SW480 (cell line): ENCODE measurements at places on chromosomes 1 and 21.

GRCh38 chr1:55833529-55834091 lies 618.4 kb upstream of the USP24 start:
- DNase-seq = no peak

GRCh38 chr1:89703469-89703868 lies 70.5 kb downstream of the LRRC8C start:
- no peak for DNase-seq

DNA sequence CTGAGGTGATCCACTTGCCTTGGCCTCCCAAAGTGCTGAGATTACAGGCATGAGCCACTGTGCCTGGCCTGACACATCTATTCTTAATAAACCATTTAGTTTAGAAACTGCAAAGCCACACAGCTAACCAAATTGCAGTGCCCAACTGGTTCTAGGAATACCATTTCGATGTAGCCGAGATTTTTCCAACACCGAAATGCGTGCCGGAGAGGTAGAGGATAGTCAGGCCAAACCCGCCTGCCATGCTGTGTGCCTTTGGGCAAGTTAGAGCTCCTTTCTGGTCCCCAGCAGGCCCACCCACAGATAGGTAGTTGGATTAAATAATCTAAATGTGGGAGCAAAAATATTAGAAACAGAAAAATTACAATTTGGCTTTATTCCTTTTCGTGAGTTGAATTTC lies 254.4 kb downstream of the FOXD2 start:
- DNase-seq = no peak

GRCh38 chr1:34319218-34319617 lies 142.5 kb downstream of the C1orf94 start:
- no peak for DNase-seq

DNA sequence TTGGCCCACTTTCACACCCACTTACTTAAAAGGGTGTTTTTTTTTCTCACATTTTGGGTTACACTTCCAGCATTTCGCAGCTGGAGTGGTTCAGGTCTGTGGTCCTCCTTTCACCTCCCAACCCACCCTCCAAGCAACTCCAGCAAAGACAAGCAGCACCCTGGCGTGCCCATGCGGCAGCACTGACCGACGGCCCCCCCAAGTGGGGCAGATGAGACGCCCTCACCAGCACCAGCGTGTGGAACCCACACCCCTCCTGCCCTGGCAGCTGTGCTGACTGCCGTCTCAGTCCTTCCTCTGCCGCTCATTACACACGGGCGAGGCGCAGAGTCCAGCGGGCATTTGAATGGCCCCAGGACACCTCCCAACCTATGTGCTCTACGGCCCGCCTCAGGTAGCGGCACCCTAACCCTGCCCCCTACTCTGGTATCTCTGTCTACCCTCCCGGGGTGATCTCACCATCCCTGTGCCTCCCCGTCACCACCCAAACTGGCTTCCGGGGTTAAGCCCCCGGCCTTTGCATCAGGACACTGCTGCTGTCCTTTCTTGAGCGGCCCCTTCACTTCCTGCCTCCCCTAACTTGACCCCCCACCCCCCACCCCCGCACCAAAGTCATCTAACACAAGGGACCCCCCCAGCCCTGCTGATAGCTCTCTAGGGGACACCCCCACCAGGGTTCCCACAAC lies 10.9 kb downstream of the LSS start:
- DNase-seq = no peak

DNA sequence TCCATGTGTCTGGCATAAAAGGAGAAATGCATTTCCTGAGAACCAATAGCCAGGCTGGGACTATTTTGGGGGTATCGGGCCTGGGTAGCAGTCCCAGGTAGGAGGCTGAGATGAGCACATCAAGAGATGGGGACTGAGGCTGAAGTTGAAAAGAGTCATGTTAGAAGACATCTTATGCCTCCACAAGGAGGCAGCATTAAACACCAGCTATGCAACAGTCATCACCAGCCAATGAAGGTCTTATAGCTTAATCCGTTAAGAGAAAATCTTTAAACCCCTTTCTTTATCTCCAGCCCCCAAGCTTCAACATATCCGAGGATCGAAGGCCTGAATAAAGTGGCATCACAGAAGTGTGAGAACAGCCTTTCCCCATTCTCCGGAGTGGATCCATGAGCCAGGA lies 640.7 kb upstream of the PTBP2 start:
- no peak for DNase-seq

GRCh38 chr21:44895859-44896258 lies 22.4 kb upstream of the PTTG1IP start:
- DNase-seq = no peak

- DNase-seq = no peak
These were observed 7.0 kb downstream of the HSPG2 start for GRCh38 chr1:21930080-21930571.

DNA sequence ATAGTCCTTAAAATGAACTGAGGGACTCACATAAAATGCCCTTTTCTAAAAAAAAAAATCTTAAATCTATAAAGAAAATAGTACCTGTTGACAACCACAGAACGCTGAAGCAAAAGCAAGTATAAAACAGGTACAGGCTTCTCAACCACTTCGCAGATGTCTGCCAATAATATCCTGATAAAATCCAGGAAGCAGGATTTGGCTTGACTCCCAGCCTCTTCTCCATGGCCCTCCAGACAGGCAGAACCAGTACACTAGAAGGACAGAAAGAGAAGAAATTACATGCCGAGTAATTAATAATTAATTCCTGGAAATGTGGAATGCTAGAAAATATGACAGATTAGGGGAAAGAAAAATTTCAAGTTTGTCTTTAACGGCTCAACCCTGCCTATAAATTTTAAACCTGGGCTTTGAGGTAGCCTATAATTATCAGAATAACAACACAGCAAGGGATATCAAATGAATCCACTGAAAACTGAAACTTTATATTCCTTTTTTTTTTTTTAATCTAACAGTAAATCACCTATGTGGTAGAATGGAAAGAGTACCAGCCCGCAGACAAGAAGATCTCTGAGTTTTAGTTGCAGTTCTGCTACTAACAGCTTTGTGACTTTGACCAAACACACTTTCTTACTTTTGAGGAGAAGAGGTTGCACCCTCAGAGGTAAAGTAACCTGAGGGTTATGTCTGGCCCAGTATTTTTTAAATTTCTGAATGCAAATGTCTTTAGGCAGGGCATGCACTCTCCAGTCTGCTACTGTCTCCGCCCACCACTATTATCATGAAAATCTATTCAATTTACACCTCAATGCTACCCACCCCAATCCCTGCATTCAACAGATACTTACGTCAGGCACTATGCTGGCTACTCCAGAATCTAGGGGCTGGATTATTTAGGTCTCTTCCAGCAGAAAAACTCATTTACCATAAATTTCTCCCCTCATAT lies 2.7 kb downstream of the KIAA0319L start:
- DNase-seq = no peak

- no peak for DNase-seq
These were observed 102.1 kb downstream of the JAK1 start for GRCh38 chr1:64864018-64864940.

DNA sequence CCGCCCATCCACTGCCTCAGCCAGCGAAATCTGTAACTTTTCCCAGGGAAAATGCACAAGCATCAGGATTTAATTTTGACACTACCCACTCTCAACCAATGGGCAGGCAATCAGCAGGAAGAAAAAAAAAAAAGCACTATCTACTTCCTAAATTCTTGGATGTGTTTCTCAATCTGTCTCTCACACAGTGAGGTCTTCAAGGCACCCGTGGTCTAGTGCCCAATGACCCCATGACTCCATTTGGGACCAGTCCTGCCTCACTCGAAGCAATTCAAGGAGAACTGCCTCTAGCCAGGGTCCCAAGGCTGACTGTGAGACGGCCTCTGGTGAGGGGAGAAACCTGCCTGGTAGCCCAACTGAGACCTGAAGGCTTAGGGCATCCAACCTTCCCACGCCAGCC lies 35.9 kb downstream of the CSF1 start:
- DNase-seq = no peak

DNA sequence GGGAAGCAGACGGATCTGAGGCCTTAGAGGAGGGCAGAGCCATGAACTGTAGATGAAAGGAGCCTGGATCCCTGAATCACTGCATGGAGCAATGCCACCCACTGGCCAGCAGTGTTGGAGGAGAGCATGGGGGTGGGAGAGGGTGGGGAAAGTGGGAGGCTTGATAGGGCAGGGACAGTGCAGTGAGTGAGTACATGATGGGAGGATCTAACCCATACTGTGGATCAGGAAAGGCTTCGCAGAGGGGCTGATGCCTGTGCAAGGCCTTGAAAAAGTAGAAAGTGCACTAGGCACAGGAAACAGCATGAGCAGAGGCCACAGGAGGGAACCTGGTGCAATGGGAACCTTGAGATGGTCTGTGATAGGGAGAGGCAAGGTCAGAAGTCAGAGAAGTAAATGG lies 391.9 kb downstream of the PTPRU start:
- no peak for DNase-seq

- no peak for DNase-seq
These were observed 48.0 kb upstream of the COG2 start for GRCh38 chr1:230594214-230594773.

DNA sequence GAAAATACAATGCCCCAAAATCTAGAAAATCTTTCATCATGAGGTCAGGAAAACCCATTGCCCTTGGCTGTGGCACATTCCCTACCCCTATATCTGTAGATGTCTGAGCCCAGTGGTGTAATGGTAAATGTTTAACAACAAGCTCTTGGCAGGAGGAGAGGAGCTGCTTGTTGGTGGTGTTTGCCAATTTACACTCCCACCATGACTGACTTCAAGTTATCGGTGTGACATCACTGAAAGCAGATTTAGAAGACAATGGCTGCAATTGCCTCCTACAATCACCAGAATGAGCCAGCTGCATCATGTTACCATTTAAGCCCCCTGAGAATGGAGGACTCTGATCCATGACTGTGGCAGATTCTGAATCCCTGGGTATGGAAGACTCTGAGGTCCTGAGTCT lies 70.9 kb downstream of the SDC3 start:
- no peak for DNase-seq

DNA sequence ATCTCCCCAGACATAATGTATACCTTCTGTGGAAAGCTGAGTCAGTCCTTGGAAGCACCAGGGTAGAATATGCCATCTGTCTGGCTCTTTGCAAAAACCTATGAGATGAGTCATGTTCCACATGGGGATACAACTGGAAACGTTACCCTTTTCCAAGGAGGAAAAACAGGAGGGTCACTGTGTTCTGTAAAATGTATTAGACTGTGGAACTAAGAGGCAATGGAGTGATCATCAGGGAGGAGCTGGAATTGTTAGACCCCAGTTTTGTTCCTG lies 16.1 kb upstream of the PSMD4 start:
- no peak for DNase-seq

DNA sequence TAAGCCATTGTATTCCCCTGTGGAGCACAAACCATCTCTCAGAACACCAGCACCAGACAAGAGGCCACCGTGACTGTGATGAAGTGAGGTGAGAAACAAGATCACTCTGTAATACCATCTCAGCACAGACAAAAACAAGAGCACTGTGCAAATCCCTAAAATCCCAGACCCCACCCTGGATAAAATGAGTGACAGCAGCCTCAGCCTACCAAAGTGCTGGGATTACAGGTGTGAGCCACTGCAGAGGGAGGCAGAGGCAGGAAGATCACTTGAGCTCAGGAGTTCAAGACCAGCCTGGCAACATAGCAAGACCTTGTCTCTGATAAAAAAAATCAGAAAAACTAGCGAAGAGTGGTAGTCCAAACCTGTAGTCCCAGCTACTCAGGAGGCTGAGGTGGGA lies 23.4 kb downstream of the SLC30A10 start:
- DNase-seq = no peak

DNA sequence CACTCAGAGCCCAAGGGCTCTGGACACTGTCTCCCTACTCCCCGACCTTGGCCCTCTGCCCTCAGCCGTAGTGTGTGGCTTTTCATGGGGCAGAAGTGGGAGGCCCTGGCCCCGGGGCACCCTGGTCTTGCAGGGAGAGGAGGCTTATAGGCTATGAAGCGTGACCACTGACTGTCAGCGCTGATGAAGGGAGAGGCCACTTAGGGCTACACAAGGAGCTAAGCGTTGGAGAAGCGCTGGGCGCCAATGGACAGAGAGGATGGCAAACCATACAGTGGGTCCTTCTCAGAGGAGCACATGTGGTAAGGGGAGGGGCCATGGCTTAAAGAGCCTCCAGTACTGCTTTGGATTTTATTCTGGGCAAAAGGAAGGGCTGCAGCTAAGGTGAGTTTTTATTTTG lies 7.9 kb downstream of the CRABP2 start:
- DNase-seq = no peak

DNA sequence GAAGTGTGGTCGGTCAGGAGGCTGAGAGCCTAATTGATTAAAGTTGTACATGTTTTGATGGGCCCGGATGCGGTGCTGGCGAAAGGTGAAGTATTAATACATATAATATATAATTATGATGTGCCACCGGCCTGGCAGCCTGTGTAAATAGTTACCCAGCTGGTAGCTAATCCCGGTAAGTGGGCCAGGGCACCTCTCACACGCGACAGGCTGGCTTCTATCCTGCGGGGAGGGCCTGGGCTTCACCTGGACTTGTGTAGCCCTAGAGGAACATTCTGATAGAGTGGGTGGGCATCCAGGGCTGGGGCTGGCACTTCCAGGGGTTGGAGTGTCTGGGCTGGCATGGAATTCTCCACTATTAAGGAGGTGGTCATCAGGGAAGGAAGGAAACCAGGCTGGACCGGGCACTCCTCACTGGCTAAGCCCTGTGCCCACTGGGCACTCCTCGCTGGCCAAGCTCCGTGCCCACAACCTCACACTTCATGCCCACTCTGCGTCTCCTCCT lies 48.3 kb downstream of the IGSF21 start:
- DNase-seq = no peak

DNA sequence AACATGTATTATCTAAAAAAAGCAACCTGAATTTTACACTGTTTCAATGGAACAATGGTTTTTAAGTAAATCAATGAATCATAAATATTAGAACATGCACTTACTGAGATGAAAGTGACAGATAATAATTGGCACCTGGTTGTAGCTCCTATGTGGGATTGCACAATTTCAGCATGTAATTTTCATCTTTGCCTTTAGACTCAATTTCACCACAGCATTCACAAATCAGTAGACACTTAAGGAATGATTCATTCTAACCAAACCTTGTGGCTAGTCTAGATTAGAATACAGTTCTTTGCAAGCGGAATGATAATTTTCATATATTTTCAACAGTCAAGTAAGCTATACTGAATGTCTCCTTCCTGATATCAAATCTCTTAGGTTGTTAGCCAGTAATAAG lies 853.4 kb downstream of the KCNT2 start:
- DNase-seq = no peak

- no peak for DNase-seq
These were observed 633 bp upstream of the PPFIA4 start for GRCh38 chr1:203025686-203026030.

DNA sequence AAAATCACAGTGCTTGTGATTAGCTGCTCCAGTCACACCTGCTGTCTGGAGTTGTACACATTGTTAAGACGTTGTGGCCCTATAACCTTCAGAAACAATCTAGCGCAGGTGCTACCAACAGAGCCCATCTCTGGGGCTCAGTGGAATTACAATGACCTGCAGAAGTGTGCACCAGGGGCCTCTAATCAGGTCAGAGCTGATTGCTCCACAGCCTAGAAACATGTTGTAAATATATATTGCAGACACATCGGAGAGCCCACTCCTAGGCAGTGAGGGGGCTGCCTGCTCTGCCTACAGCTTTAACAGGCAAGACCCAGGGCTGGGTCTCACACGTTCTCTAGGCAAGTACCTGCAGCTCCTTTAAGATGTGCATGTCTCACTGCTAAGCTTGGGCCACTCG lies 302.0 kb downstream of the SIPA1L2 start:
- no peak for DNase-seq
